ENCODE measurements at places on chromosomes 7 and 10.

DNA sequence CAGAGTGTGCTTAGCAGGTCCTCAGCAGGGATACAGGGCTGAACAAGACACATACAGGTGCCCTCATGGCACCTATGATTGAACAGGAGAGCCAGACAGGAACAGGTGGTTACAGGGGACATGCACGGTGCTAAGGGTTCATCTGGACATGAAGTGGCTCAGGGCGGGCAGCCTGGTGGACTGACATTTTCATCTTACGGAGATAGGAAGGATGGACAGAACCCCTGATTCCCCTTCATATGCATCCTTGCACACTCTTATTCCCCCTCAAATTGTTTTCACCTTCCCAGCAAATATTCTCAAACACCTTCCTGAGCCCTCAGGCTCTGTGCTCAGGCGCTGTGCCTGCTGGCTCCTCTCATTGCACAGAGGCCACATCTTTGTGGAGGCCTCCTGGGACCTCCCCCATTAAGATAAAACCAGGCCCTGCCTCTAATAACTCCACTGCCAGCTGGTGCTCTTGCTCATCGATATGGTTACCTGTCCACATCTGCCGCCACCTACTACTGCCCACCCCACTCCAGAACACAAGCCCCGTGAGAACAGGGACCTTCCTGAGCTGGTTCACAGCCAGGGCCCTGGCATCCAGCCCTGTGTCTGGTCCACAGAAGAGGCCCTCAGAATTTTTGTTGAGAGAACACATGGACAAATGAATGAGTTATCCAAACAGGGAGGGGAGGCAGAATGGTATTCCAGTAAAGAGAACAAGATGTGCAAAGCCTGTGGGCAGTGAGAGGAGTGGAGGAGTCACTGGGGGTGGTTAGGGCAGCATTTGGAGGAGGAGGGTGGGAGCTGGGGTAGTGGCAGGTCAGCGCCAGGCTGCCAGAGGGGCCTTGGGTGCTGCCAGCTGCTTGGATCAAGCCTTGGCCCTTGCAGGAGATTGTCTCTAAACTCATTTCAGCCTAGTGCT, 68.9 kb upstream of the AQP1 start:
- DNase-seq = no peak

DNA sequence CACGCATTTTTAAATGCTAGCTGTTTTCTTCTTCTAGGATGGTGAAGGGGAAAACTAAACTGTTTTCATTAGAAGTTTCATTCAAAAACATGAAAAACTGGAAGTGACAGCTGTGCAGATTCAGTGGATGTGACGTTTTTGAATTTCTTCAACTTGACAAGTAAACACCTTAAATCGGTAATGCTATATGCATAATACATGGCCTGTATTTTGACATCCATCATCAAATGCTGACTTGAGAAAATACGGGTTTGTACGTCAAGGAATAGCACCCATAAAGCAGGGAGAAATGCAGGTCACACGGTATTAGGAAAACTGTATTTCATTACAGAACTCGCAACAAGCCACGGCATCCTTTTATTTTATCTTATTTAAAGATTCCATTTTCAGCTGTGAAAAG, 720.5 kb downstream of the KCNMA1 start:
- DNase-seq = no peak

DNA sequence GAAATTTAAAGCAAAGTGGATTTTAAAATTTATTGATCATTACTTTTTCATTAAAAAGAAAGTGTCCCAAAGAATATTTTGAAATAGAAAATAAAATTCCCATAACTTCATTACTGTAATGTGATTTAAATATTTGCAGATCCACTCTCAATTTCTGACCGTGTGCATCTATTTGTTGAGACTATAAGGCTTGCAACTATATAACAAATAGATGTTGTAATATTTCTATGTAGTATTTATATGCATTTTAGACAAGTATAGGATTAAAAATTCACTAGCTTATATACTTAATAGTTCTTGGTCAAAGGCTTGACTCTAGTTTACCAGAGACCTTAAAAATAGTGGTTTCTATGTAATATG, 3.8 kb downstream of the HHEX start:
- no peak for DNase-seq

- DNase-seq = peak; percentile 79
Measured at GRCh38 chr10:88990384-88991160, at the start of gene FAS. Gene FAS, plus strand, starts transcription at chr10:88990798. Its CDS starts 79 bp downstream, at chr10:88990877.

DNA sequence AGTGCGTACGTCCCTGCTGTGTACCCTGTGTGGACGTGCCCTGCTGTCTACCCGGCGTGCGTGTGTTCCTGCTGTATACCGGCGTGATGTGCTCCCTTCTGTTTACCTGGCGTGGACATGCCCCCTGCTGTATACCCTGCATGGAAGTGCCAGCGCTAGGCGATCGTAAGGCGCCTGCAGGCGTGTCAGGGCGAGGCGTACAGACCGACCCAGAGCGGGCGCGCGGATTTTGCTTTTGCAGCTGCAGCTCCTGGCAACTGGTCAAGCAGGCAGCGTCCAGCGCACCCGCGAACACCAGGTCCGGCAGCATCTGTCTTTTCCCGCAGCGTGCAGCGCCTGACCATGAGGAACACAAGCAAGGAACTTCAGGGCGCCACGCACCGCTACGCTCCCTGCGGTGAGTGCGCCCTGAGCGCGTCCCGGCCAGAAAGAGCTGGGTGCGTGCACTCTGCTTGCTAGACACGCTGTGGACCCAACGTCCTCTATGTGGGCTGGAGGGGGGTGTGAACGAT, 680 bp downstream of the C7orf57 start:
- no peak for DNase-seq

Data from CD8-positive, alpha-beta T cell (primary cell).